Articular chondrocyte of knee joint (primary cell): ENCODE measurements at places on chromosomes 2 and 18. TPM values are rescaled to one million over a fixed set of nuclear protein-coding genes. Genes with fewer than 3 reads are reported as not detected.

ACVR1 gene
- 50.5 and 60.1 TPM in 2 replicates for total RNA-seq

CDH2 gene
- total RNA-seq = 0.52 and 0.65 TPM in 2 replicates

PFN4 gene
- 0.52 and 0.65 TPM in 2 replicates for total RNA-seq

OTOS gene
- total RNA-seq = not detected in 2 replicates

ITPRIPL1 gene
- 2.6 and 4.6 TPM in 2 replicates for total RNA-seq

ZSWIM2 gene
- under 0.01 TPM in 1 of 2 replicates, not detected in the other for total RNA-seq

ALLC gene
- total RNA-seq = not detected in 2 replicates

CCDC148 gene
- 0.91 and 1.5 TPM in 2 replicates for total RNA-seq

CTAGE1 gene
- total RNA-seq = not detected in 2 replicates

TACR1 gene
- 0.11 TPM in 1 of 2 replicates, not detected in the other for total RNA-seq

CYP27A1 gene
- 54.0 and 59.7 TPM in 2 replicates for total RNA-seq

RNMT gene
- total RNA-seq = 35.7 and 37.4 TPM in 2 replicates

ELOA2 gene
- not detected in 2 replicates for total RNA-seq
